ENCODE measurements at places on chromosomes 16 and 17.

- DNase-seq = no peak
These were observed 32.2 kb downstream of the ACTG1 start for GRCh38 chr17:81480140-81481072.

DNA sequence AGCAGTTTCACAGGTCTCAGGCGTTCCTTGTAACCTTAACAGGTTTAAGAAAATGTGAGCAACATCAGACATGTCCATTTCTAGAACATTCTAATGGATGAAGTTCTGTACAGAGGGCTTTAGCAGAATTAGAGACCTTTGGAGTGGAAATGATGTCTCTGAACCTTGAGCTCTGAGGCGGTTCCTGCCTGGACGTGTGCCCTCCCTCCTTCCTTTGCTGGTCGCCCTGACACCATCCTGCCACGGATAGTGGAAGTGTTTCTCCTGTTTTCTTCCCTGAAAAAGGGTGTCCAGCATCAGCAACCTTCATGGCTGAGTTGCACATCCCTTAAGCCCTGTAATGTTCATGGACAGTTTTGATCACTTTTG, 11.1 kb downstream of the SPATA33 start:
- no peak for DNase-seq

DNA sequence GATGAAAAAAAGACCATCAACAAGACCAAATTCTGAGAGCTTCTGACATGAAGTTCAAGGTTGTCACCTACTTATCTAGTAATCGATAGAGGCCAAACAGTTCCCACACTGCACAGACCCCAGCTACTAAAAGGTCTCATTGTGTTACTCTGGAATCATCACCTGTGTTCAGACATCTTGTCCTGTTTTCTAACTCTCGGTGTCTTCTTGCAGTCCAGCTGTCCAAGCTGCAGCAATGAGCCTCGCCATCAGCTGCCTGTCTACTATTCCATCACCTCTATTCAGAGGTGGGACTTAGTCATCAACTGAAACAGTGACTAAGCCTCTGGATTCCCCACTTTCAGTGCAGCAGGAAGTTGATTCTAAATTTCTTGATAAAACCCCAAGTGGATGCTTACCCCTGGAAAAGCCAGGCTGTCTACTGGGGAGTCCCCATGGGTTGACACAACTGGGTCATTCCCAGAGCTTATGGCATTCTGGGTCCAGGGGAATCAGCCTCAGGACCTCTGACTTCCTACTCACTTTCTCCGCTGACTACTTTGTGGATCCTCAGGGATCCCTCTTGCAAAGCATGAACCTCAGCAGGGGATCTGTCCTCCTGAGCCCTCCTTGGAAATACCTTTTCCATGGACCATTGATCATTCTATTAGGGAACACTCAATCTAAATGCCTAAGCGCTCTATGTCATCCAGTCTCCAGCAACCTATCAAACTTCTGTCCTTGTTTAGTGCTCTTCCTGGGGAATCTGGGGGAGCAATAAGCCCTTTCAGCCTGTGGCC, 46.5 kb downstream of the HNF1B start:
- no peak for DNase-seq

GRCh38 chr16:70453892-70454221, 538 bp upstream of the FCSK start:
- DNase-seq = no peak

DNA sequence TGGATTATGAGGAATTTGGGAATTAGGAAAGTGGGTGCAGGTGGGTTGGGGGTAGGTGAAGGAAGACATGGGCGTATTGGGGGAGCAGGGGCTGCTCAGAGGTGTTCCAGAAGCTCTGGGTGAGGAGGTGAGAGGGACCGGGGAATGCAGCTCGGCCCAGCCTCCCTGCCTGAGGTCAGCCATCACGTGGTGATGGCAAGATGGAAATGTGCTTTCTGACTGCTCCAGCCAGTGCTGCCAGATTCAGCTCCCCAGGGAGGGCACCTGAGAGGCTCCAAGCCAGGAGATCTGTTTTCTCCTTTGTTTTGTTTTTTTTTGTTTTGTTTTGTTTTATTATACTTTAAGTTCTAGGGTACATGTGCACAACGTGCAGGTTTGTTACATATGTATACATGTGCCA, 35.2 kb upstream of the STH start:
- DNase-seq = no peak

DNA sequence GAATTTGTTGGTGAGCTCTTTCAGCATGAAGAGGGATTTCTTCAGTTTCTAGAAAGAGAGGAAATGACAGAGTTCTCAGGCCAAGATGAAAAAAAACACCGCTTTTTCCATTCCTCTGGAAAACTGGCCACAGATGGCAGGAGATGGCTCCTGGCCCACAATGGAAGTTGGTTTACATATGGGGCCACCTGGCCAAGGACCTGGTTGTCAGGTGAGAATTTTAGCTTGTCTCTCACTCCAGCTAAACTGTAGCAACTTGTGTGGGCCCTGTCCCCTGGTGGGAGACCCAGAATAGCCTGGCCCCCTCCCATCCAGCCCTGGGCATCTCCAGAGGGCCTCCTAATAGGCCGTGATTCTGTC, 33.6 kb downstream of the LGALS9 start:
- no peak for DNase-seq

GRCh38 chr17:8659758-8660410, 29.4 kb upstream of the MYH10 start:
- DNase-seq = no peak

DNA sequence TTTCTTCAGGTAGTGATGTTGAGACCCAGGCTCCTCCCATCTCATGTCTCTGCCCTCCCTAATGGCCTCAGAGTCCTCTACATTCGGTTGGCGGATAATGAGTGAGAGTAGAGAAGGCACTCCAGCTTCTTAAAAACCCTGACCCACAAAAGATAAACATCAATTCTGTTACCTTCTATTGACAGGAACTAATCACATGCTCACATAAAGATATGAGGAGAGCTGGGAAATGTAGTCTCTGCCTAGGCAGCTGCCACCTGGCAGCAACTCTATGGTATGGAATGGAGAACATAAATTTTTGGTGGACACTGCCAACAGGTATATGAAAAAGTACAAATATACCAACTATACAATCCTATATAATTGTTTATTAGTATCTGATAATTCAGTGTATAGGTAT, 110.7 kb upstream of the HLF start:
- no peak for DNase-seq

DNA sequence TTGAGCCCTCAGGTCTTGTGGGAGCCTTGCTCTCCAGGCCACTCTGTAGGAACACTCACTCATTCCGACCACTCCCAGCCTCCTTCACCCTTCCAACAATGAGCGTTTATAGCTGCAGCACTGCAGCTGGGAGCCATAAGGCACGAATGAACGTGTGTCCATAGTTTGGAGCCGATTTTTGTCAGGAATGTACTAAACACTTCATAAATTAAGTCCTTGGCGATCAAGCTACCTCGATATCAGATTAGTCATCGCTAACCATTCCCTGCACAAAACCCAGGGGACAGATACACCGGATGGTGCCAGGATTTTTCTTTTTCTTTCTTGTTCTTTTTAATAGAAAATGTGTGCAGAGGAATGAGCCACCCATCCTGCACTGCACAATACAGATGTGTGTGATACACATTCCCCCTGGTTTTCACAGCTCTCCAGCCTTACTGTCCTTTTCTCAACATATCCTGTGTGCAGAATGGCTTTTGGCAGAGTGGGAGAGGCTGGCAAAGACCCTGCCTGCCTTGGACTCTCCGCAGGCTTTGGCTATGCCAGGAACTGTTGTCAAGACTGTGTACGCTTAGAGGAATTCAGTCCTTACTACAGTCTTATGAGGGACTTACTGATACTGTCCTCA, 68.4 kb upstream of the ELAC2 start:
- DNase-seq = no peak

- no peak for DNase-seq
These were observed 242.1 kb downstream of the MSI2 start for GRCh38 chr17:57498443-57498842.

GRCh38 chr17:60857556-60858080, 180.0 kb downstream of the BCAS3 start:
- DNase-seq = no peak

GRCh38 chr17:60372790-60373483, 19.0 kb downstream of the USP32 start:
- no peak for DNase-seq

DNA sequence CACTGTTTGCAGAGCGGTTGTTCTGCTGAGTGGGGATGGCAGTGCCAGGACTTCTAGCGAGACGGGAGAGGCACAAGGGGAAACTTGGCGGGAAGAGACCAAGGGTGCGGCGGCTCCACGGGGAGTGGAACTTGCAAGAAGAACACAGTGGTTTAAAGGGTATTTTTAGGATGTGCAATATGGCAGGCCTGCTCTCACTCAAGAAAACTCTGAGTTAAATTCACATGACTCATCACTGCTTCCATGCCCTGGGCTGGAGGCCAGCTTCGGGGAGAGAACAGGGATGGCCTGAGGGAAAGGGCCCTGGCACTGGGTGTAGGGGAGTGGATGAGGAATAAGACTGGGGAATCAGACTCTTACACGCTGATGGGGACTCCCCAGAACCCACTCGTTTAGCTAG, 13.3 kb upstream of the CD300LD start:
- no peak for DNase-seq

GRCh38 chr17:81457401-81457800, 55.2 kb downstream of the ACTG1 start:
- no peak for DNase-seq

DNA sequence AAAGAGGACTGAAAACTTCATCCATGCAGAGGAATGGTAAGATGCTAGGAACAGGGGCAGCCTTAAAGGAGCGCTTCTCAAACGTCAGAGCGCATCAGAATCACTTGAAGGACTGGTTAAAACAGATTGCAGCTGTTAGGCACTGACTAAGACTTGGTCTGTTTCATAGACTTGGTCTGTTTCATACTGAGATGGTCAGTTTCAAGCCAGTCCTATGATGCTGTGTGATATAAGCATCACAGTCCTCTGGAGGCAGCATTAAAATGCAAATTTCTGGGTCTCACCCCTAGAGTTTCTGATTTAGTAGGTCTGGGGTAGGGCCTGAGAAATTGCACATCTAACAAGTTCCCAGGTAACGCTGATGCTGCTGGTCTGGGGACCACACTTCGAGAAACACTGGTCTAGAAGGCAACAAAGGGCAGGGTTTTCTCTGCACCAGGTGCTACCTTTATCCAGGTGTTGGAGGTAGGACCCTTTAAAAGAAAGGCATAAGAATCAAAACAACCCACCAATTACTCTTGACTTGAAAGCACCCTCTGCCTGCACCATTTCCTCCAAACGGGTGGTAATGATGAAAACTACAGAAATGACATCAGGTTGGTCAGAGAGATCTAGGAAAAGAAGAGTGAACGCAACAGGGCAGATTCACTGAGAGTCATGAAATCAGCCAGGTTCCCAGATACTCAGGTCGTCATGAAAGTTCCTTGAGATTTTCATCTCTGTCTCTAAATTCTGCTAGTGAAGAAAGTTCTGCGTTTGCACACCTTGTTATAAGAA, 95.0 kb upstream of the RCVRN start:
- DNase-seq = no peak

- DNase-seq = no peak
These were observed 216.6 kb upstream of the IRX3 start for GRCh38 chr16:54503011-54503855.

- no peak for DNase-seq
These were observed 4.4 kb upstream of the DHX40 start for GRCh38 chr17:59561042-59561441.

- DNase-seq = no peak
These were observed 37.9 kb downstream of the NDEL1 start for GRCh38 chr17:8473451-8474192.

- DNase-seq = no peak
These were observed 482.8 kb downstream of the CDH13 start for GRCh38 chr16:83109490-83110125.
